Spleen (tissue), 13 donors: ENCODE measurements at places on chromosomes 16 and 17. TPM values are rescaled to one million over a fixed set of nuclear protein-coding genes. Genes with fewer than 3 reads are reported as not detected.

The NLRC3 gene
- 21.2 TPM for total RNA-seq

The CSH2 gene
- not detected for total RNA-seq

The PPP1R1B gene
- total RNA-seq, result not detected

The KRT32 gene
- total RNA-seq, result not detected

- DNase-seq, result no peak
Measured at GRCh38 chr17:61314368-61315078, 85.1 kb upstream of the TBX2 start.

DNA sequence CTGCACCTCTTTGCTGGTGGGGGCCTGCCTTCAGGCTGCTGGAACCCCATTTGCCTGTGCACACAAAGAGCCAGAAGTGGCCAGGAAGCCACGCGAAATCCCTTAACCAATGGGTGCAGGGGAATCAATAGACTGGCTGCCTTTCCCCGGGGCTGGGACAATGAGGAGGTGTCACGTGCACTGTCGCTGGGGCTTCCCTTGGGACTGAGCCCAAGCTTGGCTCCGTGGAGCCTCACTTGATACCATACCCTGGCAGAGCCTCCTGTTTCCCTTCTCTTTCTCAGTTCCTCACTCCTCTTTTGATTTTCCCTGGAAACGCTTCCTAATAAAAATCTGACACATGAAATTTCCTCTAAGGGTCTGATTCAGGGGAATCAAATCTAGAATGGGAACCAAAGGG, 38.8 kb upstream of the C16orf82 start:
- no peak for DNase-seq

- DNase-seq, result no peak
Measured at GRCh38 chr16:26951950-26952349, 114.8 kb upstream of the C16orf82 start.
